Activated naive CD4-positive, alpha-beta T cell treated with anti-CD3 and anti-CD28 coated beads for 36 hours (primary cell): ENCODE measurements at places on chromosomes 1 and 21.
A peak's percentile ranks its signal among the peaks of the same experiment; 100 is the strongest.

DNA sequence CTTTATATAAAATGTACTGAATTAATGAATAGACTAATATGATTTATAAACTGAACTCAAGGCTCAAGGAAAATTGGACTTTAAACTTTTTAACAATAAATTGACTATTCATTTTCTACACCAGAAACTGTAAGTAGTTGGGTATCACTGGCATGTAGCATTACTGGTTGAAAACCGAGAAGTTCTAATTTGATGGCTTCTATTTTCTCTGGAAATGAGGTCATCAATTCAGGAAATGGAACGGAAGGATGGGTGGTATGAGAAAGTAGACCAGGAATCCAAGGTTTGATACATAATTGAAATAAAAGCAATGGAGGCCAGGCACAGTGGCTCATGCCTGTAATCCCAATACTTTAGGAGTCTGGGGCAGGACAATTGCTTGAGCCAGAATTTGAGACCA lies 50.4 kb downstream of the RERE start:
- DNase-seq, result no peak

DNA sequence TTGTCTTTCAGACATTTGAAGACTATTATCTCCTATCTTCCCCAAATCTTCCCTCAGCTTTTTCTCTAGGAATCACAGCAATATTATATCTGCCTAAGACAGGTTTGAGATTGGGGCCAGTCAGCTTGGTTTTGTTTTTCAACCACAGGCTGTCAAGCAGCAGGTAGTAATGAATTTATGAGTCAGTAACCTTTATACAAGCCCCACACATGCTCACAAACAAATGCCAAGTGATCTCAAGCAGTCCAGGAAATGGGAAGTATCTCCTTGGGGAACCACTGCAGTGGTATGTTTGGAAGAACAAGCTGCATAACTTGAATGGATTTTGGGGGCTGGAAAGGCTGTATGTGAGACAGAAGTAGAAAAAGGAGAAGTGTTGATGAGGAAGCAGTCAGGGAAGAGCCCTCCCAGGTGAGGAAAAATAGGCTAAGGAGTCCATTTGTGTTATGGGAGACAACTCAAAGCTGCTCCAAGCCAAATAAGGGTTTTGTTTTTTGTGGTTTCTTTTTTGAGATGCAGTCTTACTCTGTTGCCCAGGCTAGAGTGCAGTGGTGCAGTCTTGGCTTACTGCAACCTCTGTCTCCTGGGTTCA lies 2.1 kb downstream of the DHDDS start:
- no peak for DNase-seq

- no peak for DNase-seq
Observed at GRCh38 chr1:218031901-218032300, 253.2 kb upstream of the RRP15 start.

- DNase-seq, result no peak
Observed at GRCh38 chr1:59156051-59156450, 140.8 kb upstream of the FGGY start.

GRCh38 chr1:68016381-68016780 lies 34.0 kb downstream of the DIRAS3 start:
- DNase-seq, result no peak

DNA sequence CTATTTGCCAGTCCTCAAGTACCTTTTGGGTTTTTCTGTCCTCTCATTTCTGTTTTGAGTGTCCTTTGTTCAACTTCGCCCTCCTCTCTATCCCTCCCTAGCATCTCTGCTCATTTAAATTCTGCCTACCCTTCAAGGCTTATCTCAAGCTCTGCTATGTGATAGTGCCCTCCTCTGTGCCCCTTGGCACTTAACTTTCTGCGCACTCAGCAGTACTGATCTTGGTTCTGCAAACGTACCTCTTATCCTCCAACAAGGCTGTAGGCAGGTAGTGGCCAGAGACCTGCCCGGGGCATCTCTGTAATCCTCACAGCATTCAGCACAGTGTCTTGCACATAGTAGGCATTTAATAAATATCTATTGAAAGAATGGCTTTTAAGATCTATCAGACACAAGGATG lies 5.3 kb upstream of the IL20 start:
- DNase-seq, result no peak

DNA sequence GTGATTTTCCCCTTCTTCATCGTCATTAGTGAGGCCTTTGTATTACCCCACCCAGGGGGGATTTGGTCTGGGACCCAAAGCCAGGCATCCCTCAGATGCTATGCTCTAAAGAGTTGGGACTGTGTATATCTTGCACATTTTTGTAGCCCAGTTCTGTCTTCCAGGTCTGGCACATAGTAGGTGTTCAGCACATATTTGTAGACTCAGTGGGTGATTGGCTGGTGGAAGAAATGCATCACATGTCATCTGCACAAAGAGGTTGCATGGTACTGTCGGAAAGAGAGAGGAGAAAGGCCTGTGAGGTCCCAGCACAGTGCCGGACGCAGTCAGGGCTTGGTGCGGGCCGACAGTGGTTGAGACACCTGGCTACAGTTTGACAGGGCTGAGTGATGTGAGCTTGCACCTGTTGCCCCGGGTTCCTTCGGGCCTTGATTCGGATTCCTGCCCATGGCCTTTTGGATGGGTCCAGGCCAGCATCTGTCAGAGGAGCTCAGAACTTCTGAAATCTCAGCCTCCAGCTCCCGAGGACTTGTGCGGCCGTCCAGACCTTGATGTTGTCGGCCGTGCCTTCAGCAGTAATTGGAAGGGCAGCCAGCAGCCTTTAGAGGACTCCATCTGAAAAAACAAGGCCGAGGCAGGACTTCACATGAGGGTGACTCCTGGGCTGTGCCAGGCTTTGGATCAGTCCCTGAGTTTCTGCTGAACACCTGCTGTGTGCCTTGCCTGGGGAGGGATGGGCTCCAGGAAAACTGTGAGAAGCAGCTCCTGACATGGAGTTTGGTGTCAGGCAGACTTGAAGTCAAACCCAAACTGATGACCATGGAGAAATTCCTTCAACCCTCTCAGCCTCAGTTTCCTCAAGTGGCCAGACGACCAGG lies 40.9 kb upstream of the PADI1 start:
- DNase-seq, result no peak

GRCh38 chr1:206727981-206728696 lies 42.4 kb upstream of the IL19 start:
- DNase-seq, result no peak

DNA sequence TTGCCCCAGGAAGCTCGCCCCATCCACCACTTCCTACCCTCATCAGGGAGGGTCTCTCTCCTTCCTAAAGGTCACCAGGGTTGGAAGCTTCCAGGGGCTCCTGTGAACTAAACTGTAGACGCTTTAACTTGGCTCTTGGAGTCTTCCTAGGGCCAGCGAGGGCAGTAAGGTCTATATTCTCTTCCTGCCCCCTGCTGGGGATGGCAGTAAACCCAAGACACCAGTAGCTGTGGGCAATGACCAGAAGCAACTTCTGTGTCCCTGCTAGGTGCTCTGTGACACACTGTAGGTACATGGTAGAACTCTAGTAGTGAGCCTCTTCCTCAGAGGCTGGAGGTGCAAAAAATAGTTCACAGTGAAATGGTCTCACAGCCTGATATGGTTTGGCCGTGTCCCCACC lies 30.0 kb downstream of the KCND3 start:
- no peak for DNase-seq

GRCh38 chr1:67791261-67791660 lies 42.0 kb downstream of the GNG12 start:
- DNase-seq, result no peak

- DNase-seq, result peak; percentile 27
Observed at GRCh38 chr1:13965770-13966398, 265.9 kb downstream of the PRDM2 start.

DNA sequence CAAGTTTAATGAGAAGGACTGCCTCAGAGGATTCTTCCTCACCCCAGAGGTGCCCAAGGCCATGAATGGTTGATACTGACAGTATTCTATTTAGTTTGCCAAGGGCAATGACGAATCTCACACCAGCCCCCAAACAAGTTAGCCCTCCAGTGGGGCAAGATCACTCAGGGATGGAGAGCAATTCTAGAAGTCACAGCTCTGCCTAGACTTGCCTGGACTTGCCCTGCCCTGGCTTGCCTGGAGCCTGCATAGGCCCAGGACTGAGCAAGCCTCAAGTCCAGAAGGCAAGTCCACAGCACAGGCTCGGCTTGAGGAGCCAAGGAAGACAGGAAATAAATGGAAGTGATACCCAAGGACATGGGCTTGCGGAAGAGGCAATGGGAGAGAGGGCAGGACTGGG lies 39.5 kb upstream of the RGS16 start:
- DNase-seq, result no peak

DNA sequence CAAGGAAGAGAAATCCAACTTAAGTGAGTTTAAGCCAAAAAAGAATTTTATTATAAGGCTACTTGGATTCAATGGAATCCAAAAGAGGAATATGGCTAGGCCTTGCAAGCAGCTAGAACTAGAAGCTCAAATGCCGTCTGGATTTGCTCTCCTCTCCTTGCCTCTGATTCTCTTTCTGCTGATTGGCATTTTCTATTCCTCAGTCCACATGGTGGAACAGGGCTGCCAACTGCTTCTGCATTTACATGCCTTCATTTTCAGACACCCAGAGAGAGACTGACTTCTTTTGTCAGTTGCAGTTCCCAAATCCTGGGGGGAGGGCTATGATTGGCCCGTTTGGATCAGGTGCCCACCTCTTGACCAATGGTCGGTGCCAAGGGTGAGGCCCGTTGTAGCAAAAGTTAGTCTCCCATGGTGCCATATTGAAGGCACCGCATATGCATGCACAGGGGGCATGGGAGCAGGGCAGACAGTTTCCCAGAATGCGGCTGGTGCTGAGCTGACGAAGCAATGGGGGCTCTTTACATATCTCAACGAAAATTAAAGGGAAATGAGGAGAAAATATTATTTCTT lies 18.3 kb downstream of the ZBTB18 start:
- DNase-seq, result no peak

- no peak for DNase-seq
Observed at GRCh38 chr1:161981735-161982506, 41.7 kb downstream of the OLFML2B start.

- DNase-seq, result no peak
Observed at GRCh38 chr1:29513357-29513756, 277.0 kb downstream of the PTPRU start.

- DNase-seq, result no peak
Observed at GRCh38 chr1:239757716-239758115, 334.0 kb upstream of the FMN2 start.

DNA sequence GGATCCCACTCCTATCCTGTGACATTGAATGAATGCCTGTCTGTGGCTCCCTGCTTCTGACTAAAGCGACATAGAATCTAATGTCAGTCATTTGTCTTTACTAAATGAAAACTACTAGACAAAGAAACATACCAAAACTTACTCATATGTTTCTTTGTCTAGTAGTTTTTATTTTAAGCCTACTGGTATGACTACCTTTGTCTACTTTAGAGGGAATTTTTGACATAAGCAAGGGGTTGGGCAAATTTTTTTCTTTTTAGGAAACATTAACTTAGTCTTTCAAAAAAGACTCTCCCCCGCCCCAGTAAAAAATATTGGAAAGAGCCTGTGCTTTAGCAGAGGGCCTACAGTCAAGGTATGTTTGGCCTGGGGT lies 4.9 kb downstream of the NEK7 start:
- DNase-seq, result no peak

DNA sequence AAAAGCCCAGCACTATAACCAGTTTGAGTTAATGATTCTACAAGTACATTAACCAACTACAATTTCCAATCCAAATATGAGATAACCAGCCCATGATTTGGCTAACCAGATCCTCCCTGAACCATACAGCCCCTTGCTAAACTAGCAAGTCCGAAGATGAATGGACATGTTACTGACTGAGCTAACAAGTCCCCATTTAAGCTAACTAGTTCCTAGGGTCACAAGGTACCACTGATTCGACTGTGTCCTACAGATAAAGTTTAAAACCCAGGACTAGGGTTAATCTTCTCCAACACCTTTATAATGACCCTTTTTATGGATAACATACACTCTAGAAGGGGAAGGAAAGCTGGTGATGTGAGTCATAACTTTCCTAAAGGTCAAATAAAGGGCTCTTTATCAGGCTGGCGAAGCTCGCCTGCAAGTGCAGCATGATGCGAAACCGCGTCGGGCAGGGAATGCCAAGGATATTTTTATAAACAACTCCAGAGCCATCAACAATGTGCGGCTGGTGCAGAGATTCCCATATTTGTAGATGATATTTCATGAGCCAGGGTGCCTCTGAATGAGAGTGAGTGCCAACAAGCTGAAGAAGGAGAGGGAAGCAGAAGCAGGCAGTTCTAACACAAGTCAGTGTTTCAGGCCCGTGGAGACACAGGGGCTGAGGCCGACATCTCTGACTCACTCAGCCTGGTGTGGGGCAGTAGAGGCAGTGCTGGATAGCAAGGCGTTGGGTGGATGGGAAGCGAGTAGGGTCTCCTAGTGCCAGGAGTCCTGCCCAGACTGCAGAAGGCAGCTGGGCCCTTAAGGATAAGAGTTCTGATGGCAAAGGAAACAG lies 75.6 kb upstream of the ROR1 start:
- no peak for DNase-seq

GRCh38 chr1:229642970-229643369 lies 16.9 kb downstream of the URB2 start:
- DNase-seq, result no peak

GRCh38 chr1:33182896-33183295 lies 1.1 kb upstream of the TRIM62 start:
- DNase-seq, result no peak

DNA sequence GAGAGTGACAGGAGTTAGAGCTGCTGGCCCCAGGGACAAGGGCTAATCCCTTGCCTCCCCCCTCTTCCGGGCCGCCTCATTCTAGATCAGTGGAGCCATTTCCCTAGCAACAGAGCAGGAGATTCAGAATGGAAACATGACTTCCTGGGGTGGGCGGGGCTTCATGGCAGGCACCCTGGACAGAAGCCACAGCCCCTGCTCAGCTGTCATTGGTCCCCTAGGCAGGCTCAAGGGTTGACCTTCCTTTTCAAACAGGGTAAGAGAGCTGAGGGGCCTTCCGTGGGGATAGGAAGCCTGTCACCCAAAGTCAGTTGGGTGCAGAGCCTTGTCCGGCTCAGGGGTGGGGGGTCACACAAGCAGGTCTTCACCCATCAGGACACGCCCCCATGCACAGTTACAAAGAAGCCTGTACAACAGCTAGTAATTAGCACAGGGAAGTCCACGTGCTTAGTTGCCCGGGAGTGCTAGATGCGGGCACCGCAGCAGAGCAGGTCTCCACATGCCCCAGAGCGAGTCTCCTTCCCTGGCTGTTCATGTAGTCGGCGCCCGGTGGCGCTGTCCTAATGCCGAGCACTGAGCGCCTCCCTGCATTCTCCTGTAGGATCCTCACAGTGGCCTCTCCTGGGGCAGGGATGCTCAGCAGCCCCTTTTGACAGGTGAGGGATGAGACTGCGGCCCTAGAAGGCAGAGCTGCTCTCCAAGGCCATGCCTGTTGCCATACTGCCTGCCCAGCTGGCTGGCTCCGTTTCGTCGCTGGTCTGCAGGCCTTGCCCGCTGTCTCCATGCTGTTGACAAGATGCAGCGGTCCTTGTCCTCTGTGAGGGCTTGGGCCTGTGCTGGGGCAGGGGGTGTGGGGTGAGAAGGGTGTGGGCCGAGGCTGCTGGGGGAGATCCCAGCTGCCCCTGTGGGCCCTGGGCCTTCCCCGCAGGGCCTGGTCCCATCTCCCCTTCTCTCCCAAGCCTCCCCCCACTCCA lies 5.1 kb downstream of the TMEM201 start:
- peak; percentile 79 for DNase-seq
